ENCODE measurements at places on chromosomes 7 and 10.

DNA sequence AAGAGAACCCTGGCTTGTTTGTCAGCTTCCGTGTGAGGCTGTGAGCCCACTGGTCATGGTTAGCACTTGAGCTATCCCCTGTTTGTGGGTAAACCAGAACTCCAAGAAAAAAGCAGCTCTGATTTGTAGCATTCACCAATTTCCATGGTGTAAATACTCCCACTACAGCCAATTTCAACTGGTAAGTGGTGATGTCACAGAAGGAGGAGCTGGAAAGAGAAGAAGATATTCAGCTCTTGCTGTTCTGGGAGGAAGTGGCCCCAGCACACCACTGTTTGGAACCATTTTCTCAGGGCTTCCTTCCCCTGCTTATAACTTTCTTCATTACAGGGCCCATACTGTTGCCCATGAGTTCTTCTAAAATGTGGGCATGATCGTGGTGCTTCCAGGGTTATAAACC is 500.1 kb upstream of the ZMIZ1 start:
- peak; percentile 67 for DNase-seq

DNA sequence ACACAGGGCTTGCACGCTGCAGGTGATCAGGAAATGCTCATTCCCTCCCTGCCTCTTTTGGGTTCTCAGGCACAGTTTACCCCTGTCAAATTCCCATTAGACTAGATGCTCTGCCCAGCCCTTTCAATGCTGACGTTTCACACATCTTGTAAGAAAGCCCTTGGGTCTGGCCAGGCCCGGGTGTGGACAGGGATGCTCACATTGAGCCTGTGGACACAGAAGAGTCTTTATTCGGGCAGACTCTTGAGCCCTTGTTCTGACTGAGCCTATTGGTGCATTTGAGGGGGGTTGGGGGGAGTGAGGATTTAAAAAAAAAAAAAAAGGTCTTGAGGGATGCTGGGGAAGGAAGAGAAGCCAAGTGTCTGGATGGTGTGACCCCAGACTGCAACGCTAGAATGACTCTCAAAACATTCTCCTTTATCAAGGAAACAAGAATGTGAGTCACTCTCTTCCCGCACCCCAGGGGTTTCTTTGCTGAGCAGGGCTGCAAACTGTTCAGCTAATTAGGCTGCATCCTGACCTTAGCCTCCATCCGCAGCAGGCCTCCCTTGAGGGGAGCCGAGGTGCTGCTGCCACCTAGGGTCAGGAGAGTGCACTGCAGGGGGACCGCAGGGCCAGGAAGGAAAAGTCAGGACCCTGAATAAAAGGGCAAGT is 53.6 kb upstream of the TMEM72 start:
- DNase-seq = peak; percentile 76

DNA sequence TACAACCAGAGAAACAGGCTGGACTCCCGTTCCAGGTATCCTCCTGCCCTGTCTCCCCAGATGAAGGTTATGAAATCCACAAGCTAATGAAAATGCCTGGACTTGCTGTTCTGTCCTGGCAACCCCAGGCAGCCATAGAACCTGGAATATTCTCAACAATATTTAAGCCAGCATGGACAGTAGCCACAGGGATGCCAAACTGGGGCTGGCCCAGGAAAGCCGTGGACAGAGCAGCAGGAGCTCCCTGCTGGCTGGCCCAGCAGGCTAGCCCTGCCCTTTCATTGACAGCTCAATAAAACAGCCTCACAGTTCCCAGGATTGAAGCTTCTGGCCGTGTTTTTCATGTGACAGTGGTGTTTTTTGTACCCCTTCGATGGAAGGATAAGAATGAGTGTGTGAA is 230.6 kb downstream of the BMPER start:
- no peak for DNase-seq

DNA sequence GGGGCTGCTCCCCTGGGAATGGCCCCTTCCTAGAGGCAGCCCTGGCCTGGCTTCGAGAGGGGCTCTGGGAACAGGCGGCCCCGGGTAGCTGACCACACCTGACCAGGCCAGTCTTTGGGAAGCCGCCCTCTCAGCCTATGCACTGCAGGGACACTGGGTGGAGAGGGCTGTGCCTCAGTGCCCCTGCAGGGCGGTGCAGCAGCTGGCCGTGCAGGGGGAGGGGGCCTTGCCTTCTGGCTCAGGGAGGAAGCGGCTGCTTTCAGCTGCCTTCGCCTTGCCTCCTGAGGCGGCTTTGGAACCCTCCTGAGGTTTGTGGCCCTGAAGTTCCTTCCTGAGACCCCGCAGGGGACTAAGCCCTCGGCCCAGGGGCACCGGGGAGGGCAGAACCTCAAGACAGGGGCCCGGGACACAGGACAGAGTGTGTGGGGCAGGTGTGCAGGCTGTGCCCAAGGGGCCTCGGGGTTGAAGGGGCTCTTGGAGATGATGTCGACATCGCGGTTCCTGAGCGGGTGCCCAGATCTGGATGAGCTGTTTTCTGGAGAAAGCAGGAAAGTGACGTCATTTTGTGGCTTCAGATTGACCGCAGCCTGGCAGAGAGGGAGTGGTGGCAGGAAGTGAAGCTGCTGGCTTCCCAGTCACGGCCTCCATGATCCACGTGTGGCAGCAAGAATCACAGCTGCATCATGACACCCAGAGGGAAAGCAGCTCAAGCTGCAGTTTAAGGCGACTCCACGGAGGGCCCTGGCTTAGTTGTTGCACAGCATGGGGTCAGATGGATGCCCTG is 17.7 kb downstream of the ADAM8 start:
- DNase-seq = peak; percentile 100

DNA sequence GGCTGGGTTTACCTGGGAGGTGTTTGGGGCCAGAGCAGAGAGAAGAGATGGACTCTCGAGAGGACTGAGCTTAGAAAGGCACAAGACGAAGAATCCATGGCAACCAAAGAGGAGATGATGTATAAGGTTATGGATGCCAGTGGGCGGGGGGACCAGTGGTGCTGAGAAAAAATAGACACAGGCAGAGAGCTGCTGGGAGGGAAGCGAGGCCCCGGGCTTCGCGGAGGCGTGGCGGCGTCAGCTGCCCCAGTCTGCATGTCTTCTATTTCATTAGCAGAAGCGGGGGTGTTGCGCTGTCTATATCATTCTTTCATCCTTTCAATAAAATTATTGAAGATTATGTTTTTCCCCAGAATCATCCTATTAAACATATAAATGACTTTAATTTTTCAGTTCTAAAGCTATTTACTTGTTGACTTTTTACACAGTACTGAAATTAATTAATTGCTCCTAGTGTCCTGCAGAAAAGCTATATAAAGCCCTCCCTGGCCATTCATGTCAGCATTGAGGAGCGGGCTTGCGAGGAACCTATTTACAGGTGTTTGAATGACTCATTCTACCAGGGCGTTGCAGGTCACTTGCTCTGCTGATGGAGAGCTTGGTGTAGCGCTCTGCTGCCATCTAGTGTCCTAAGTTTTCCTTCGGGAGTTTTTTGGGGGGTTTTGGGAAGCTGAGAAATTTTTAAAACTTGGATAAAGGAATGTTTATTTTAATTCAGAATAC is 42.9 kb upstream of the BHLHA15 start:
- peak; percentile 81 for DNase-seq

DNA sequence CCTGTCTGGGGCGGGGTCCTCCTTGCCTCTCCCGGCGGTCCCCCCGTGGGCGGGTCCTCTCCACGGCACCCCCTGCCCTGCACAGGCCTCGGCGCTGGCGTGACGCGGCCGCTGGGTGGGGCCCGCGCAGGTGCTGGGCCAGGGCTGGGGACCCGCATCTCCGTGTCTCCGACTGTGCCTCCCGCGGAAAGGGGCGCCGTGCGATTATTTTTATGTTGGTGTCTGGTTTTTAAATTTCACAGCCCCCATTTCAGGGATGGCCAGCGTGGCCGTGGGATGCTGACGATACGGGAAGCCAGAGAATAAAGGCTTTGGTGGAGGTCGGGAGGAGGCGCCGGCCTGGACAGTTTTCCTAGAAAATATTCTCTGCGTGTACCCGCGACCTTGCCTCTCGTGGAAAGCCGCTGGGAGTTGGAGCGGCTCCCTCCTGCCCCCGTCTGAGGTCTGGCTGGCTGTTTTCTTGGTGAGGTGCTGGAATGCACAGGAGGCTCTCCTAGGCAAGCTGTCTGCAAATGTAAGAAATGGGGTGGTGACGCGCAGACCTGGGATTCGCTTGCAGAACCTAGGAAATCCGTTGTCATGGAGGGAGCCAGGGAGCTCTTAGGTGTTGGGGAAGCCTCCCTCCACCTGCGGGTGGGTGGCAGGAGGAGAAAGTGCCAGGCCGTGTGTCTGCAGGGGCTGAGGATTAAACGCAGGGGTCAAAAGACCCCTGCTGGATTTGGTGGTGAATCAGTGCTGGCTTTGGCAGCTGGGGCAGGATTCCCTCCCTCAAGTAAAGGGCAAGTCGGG is 28.7 kb upstream of the JAKMIP3 start:
- DNase-seq = no peak

DNA sequence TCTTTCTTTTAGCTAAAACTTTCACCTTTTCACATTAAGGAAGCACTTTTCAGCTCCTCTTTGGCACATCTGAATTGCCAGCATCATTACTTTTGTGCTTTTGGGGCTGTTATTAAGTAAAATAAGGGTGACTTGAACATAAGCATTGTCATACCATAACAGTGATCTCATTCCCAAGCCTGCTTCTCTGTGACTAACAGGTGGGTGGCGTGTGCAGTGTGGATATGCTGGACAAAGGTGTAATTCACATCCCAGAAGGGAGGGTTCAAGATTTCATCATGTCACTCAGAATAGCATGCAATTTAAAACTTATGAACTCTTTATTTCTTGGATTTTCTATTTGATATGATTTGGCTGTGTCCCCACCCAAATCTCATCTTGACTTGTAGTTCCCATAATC is 517.4 kb upstream of the MKI67 start:
- DNase-seq = no peak

DNA sequence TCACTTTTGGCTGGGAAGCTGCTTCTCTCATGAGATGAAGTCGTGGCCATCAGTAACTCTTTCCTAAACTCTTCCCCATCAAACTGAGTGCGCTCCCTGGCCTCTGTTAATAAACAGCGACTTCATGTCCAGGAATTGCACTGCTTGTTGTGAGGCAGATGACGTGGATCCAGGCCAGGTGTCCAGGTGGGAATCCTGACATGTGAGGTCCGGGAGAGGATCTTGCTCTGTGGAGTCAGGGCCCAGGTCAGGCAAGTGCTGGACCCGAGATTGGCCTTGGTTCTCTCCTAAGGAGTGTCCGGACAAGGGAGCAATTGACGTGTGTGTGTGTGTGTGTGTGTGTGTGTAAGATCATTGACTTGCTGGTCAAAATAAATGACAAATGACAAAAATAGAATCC is 362.7 kb downstream of the GLRX3 start:
- DNase-seq = no peak

DNA sequence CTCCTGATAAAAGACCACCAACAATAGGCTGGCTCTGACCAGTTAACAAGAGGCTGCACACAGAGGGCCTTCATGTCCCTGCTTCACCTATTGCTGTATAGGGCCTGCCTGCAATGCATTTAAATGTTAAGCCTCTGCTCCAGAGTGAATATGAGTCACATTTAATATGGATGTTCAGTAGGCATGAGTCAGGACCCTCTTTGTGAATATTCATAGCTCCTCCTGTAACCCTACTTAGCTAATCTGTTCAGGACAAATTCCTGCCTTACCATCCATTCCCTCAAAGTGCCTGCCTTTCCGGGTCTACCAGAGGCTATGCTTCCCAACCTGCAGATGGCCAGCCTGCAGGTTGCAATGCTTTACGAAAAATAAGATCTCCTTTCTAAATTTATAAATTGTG is 32.5 kb downstream of the ARHGAP22 start:
- peak; percentile 17 for DNase-seq

DNA sequence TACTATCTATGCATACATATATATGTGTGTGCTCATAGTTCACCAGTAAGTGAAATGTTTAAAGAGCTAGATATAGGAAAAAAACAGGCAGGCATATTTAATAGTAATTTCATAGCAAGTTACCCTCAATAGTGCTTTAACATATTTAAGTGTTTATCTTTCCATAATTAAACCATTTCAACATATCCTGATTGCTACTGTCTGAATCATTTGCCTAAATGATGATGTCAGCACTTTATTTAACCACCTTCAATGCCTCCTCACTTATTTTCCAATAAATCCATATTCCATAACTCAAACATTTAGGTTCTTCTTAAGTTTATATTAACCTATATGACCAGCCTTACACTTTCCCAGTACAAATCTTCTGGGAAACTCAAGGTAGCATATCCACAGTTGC is 601.1 kb downstream of the ARL4A start:
- DNase-seq = no peak

DNA sequence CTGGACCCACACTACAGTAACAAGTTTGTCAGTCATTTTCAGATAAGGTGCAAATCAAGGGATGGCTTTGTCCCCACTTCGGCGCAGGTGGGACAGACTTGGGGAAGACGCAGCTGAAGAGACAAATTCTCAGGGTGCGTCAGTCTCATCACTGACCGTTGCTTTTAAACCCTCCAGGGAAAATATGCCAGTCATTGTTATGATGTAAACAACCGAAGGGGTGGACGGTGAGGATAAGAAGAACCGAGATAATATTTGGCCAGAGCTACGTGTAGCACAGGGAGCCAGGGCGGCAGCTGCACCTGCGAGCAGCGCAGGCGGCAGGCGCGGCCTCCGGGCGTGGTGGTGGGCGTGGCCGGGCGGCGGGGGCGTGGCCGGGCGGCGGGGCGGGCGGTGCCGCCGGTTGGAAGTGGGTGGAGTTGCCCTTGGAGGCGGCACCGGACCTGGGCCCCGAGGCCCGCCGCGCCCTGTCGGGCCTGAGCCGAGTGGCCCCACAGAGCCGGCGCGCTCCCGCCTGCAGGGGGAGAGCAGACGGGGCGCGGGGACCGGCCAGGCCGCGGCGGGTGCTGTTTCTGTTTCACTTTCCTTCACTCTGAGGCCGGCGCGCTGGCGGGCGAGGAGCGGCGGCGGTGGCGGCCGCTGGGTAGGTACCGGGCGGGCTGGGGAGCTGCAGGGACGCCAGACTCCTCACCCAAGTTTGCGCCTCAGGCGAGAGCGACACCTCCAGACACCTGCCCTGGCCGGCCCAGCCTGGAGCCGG is at the start of gene PCGF5:
Gene PCGF5 (plus strand): TSS at position 470 of the 760 bp plus-strand sequence. CDS start 2,209 bp downstream, outside the sequence.
- peak; percentile 99 for DNase-seq

- DNase-seq = peak; percentile 32
Measured at GRCh38 chr7:12518920-12519681, 51.4 kb upstream of the SCIN start.

- no peak for DNase-seq
Measured at GRCh38 chr10:131086511-131086910, 225.0 kb downstream of the TCERG1L start.

DNA sequence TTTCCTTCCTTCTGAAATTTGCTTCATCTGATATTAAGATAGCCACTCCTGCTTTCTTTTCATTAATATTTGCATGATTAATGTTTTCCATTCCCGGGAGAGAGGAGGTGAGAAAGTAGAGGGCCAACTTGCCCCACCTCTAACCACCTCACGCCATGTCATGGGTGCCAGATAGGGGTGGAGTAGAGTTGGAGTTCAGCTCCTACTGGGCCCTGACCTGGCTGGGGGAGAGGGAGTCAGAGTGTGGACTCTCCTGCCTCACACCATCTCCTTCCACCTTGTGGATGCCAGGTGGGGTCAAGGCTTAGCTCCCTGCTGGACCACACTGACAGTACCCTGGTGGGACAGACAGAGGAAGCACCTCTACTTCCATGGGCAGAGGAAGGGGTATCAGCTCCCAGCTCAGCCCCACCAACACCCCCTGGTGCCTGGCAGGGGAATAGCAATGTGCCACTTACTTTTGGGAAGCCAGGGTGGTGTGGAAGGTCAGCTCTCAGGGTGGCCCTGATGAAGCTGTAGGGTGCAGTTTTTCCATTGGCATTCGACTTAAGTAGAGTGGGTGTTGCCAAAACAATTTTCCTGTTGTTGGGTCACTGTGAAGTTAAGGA is 28.0 kb downstream of the CHST12 start:
- peak; percentile 54 for DNase-seq

- no peak for DNase-seq
Measured at GRCh38 chr7:5283421-5284303, 919 bp downstream of the SLC29A4 start.

GRCh38 chr10:78217336-78217735 is 183.7 kb downstream of the RPS24 start:
- DNase-seq = no peak
